ENCODE measurements at places on chromosomes 4 and X.

DNA sequence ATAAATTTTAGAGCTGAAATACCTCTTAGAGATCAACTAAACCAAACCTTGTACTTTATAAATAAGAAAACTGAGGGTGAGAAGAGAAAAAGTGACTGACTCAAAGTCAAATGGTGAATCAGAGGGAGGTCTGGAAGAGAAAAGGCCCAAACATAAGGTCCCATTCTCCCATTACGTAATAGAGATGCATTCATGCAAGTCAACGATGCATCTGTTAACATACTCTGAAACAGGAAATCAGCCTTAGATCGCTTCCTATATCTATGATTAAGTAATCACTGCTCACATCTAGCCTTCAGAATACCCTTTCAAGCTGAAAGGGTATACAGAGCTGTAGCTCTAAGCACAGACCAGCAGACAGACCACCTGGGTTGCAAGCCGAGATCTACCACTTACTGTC lies 6.5 kb downstream of the RNF150 start:
- no peak for DNase-seq

DNA sequence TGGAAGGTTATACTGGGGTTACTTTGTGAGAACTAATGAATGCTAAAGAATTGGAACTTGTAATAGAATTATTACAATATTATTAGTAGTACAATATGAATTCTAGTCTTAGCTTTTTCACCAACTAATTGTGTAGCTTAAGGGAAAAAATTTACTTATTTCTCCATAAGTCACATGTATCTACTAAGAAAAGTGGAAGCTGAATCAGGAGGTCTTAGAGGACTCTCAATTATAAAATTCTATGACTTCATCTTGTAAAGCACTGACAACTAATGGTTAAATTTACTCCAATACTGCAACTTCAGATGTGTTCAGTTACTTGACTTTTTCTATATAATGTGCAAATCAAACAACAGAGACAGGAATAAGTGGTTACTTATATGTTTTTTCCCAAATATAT lies 899 bp upstream of the TMPRSS11D start:
- no peak for DNase-seq

- peak; percentile 77 for DNase-seq
Observed at GRCh38 chrX:46573892-46574773, 568 bp downstream of the CHST7 start.

DNA sequence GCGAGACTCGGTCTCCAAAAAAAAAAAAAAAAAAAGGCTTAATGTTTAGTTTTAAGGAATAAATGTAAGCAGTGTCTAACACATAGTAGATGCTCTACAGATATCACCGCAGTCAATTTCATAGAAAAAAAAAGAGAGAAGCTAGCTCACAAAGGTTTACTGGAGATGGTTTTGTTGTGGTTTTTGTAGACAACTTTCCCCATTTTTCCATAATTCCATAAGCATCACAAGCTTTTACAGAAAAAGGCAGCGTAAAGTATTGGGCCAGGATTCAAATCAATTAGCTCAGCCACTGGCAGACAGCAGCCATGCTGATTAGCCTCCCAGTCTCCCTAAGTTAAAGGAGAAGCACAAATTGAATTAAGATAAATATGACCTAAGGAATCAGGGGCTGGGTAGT lies 1.5 kb downstream of the GRSF1 start:
- no peak for DNase-seq

- DNase-seq: no peak
Observed at GRCh38 chr4:155787113-155787710, 28.4 kb downstream of the GUCY1B1 start.

GRCh38 chr4:167088115-167088514 lies 146.2 kb downstream of the SPOCK3 start:
- no peak for DNase-seq

GRCh38 chrX:31314921-31315320 lies 243.1 kb upstream of the FTHL17 start:
- DNase-seq: no peak

- DNase-seq: no peak
Observed at GRCh38 chrX:117892469-117892868, 224.1 kb downstream of the KLHL13 start.

- DNase-seq: no peak
Observed at GRCh38 chr4:45647823-45648222, 476.0 kb downstream of the GABRG1 start.

GRCh38 chr4:10021653-10022023 lies 341 bp upstream of the SLC2A9 start:
- DNase-seq: no peak

- no peak for DNase-seq
Observed at GRCh38 chrX:88621278-88621677, 125.7 kb upstream of the CPXCR1 start.

GRCh38 chrX:153382563-153383482 lies 18.3 kb downstream of the PNMA6E start:
- no peak for DNase-seq

DNA sequence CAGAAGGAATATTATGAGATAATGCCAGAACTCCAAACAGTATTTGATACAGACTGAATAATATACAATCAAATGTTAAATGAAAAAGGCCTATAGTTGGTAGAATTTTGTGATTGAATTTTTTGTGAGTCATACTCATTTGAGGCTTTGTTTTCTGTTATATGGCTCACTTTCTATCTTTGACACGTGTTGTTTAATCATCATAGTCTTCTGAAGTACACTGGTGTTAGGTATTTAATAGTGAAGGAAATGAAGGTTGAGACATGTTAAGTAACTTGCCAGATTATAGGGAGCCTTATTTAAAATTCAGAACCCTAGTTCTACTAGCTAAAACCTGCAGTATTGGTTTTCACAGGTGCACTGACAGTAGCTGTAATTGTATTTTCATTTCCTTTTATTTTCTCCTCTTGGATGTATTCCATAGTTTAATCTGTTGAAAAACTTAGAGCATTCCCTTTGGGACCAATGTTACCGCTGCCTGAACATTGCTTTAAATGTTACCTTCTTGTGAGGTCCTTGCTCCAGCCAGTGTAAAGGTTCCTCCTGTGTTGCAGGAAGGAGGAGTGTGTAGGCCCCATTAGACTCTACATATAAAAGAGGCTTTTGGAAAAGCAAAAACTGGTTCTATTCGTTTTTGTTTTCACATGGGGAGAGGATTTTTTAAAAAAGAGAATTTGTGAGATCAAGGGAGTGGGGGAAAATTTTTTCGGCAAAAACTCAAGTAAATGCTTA lies 224.1 kb downstream of the ARHGAP10 start:
- no peak for DNase-seq

DNA sequence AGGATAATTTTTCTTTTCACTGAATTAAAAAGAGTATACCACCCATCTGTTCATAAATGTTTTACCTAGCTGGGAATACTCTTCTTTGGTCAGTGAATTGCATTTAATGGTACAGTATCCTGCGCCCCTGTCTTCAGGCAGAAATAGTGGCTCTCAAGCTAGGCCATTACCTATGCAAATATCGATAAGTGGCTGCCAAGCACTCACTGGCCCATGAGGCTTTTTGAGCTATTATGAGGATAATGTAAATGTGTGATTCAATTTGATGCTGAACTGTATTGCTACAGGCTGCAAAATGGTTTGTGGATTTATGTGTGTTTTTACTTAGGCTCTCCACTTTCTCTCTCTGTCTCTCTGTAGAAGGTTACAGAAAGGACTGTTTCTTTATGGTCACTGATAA lies 30.1 kb upstream of the MTMR1 start:
- no peak for DNase-seq

DNA sequence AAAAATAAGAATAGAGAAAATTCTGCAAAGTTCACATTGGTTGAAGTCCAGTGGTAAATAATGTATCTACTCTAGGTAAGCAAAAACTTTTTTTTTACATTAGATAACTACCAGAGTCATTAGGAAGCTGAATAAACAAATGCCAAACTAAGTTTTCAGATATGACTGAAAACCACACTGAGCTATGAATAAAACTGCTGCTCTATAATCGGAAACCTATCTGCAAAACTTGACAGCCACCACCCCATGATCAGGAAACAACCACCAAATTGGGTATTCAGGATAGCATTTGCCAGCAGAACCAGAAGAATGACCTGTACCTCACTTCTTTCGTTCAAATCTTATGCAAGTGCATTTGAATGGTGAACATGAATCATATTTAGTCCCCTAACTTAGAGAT lies 173.0 kb upstream of the TET2 start:
- DNase-seq: no peak

GRCh38 chrX:79366873-79367749 lies at the start of gene ITM2A:
ITM2A (minus strand) TSS chrX:79367334; CDS start chrX:79367215, 119 bp downstream.
- peak; percentile 61 for DNase-seq

DNA sequence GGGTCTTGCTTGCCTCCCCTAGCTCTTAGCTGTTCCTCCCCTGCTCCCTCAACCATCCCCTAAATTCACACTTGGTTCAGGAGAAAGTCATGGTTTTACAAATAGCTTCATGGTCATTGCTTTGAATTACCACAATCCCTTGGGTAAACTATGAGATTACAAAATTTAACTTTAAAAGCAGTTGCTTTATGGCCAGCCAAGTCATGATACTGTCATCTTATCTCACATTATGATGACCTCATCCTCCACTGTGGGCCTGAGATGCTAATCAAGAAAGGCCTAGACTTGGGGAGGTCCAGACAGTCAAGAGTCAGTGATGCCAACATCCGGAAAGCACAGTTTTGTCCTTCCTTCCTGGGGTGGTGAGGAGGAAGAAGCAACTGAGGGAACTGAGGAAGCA lies 10.5 kb upstream of the FGF16 start:
- DNase-seq: no peak

DNA sequence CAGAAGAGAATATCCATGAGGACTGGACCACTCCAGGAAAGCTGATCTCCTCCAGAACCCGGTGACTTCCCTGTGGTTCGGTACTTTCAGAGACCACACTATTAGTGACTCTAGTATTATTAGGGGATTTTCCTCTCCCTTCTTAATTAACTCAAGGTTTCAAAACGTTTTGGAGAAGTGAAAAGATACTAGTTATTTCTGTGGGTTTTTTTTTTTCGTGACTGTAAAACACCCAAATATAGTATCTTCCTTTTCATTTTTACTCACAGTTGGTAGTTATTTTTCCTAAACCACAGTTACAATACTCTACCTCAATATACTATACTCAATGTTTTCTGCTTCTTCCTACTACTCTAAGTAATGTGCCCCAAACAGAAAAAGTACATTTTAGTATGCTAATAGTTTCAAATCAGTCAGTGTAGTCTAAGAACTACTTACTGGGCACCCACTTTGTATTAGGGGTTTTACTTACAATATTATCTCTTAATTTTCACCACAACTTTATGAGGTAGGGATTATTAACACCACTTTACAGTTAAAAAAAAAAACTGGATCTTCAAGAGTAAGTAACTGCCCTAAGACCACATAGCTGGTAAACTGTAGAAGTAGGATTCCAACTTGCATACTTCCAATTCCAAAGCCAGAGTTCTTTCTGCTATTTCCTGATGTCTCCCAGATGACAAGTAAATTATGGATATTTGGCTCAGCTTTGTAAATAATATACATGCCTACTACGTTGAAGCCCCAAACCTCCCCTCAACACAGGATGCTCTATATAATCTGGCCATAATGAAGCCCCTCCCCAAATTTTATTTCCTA lies 45.0 kb downstream of the SLC9A7 start:
- DNase-seq: no peak

Measured in suprapubic skin (tissue), 4 donors.